Cerebellum (tissue), 4 donors: ENCODE measurements at places on chromosomes 2 and 18. TPM values are rescaled to one million over a fixed set of nuclear protein-coding genes. Genes with fewer than 3 reads are reported as not detected.

DNA sequence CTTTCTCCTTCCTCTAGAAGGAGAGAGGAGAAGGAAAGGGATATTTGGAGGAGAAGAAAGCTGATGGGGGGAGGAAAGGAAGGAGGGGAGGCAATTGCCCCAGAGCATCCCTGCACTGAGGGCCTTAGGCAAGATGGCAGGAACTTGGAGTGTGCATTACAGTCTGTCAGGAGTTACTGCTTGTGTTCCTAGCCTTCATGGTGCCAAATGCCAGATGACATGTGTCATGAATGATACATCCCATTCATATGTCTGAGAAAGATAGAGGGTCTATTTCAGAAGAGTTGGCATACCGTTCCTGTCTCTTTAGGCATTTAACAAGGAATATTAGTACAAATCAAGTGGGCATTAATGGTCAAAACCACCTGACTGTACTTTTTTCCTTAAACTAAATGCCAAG is 232.1 kb upstream of the NT5C1B start:
- no peak for DNase-seq

DNA sequence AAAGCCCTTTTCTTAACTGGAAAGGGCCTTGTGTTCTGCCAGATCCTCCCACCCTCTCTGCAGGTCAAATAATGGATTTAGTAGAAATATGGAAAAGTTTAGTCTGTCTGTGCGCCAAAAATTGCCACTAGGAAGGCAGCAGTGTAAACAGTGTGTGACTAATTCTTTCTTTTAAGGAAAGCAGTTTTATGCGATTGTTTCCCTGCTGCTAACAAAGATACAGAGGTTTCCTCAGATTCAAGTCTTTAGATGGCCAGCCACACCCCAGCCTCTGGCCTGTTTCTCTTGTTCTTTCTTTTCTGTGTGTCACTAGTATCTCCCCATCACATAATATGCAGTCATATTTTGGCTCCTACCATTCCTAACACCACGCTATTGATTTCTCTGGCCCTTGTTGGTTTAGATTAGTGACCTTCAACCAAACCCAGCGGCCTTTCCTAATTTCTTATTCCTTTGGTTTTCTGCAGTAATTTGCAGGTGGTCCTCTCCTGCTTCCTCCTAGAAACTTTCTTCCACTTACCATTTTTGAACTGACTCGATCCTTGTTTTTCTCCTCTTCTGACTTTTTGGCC is 157.4 kb downstream of the LTBP1 start:
- DNase-seq: no peak

GRCh38 chr18:5456577-5457461 is 87.0 kb downstream of the EPB41L3 start:
- peak; percentile 66 for DNase-seq

DNA sequence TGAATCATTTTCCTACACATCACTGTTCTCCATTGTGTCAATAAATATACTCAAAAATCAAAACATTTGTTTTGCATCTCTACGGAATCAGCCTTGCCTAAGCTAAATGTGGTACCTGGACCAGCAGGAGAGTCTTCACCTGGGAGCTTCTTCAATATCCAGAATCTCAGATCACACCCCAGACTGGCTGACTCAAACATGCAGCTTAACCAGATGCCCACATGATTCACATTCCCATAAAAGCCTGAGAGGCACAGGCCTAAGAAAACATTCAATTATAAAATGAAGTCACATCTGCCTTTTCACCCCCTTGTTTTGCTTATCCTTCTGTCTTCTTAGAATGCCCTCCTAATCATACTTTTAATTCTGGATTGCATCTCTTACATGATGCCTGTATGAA is 1045.5 kb upstream of the NXPH2 start:
- no peak for DNase-seq

The TTLL4 gene
- 23.2 TPM for total RNA-seq

DNA sequence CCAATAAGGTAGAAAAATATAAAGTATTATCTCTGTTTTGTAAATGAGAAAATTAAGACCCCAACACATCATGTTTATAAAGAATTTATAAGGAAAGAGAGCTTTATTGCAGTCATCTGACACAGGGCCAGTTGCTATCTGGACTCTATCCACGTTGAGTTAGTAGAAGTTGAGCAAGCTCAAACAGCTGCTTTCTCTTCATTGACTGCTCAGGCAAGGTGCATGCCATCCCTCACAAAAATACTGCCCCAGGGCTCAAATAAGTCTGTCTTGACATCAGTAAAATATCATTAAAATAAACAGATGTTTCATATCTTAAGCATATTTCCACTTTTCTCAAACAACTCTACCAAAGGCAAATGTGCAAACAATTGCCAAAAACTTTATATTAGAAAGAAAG is 14.8 kb downstream of the COL5A2 start:
- no peak for DNase-seq

GRCh38 chr2:86283411-86284030 is 53.9 kb downstream of the REEP1 start:
- DNase-seq: no peak

The SERPINB13 gene
- total RNA-seq: not detected

- no peak for DNase-seq
Observed at GRCh38 chr2:218429911-218430692, 11.2 kb downstream of the VIL1 start.

The GYPC gene
- 12.8 TPM for total RNA-seq

DNA sequence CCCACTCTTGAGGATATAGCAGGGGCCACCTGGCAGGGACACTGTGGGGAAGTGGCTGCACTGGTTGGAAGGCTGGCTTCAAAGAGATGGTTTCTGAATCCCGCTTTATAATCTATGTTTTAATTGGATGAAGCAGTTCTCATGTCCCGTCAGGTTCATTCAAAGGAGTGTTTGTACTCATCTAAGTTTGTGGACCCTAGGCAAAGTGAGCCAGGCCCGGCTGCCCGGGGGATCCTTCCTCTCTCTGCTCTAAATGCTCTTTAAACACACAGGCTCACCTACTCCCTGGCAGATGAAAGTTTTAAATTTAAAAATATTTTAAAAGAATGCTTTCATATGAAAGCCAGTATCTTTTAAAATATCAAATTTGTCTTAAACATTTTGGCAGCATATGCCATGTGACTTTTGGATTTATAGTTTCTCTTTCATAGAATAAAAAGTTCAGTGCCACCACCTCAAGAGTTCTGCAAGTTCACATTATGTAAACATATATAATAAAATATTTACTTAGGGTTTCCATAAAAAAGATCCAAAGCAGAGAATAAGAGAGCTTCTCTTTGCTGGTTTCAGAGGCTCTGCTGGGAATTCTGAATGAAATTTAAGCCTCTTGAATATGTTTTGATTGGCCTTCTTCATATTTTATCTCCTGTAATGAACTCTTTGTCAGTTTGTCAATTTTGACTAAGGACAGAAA is 143.5 kb upstream of the ALPP start:
- DNase-seq: no peak

The GALNT14 gene
- total RNA-seq: 12.2 TPM

- no peak for DNase-seq
Observed at GRCh38 chr2:17581831-17582230, 41.3 kb downstream of the VSNL1 start.

DNA sequence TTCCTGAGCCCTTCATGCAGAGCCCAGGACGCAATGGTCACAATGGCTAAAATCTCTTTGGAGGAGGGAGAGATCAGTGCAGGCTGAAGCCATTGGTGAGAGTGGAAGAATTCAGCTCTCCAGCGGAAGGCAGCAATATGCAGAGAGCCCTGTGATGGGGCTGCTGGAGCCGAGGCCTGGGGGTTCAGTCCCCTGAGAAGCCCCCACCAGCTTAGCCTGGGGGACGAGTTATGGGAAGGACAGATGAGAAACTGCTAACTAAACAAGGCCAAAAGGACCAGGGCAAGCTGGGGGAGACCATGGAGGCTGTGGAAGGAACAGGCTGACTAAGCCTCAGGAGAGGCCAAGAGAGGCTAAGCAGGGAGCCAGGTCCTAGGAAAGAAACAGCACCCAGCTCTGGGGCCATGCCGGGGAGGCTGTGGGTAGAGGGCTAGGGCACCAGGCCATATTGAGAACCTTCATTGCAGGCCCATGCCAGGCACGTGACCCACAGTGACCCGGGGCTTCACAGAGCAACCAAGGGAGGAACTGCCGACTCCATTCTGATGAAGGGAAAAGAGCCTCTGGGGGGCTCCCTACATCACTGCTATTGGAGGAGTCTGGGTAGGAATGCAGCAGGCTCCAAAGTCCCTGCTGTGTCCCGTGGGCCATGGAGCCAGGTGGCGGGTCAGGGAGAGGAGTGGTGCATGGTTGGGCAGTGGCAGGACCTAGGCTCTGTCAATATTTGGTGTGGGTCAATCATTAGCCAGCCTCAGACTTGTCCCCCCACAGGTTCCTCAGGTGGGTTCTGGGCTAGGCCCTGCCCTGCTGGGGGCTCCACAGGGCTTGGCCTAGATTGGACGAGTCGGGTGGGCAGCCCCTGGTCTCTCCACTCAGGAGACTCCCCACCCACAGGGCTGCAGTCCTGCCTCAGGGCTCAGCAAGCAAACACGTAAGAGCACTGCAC is 19.8 kb downstream of the PROC start:
- DNase-seq: no peak

- DNase-seq: no peak
Observed at GRCh38 chr2:82665691-82666090, 1793.4 kb downstream of the SUCLG1 start.

DNA sequence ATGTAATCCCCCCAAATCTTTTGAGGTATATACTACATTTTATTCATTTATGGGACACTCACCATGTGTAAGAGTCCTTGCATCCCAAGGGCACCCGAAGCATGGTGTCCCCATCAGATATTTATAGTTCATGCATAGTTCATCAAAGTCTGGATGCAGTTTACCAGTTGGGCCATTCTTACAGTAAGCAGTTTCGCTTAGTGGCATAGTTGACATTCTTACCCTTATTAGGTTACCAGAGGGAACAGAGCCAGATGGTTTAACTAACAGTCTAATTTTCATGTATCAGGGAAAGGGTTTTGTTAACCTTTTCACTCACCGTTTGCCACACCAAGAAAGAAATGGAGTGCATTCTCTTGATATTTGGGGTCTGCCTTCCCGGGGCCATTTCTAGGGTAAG is 7.1 kb downstream of the ZNF407 start:
- no peak for DNase-seq

- no peak for DNase-seq
Observed at GRCh38 chr2:149021761-149022160, 16.7 kb upstream of the LYPD6B start.

GRCh38 chr2:236939721-236940231 is 145.9 kb upstream of the COPS8 start:
- DNase-seq: peak; percentile 71

The SP9 gene
- 0.09 TPM for total RNA-seq

DNA sequence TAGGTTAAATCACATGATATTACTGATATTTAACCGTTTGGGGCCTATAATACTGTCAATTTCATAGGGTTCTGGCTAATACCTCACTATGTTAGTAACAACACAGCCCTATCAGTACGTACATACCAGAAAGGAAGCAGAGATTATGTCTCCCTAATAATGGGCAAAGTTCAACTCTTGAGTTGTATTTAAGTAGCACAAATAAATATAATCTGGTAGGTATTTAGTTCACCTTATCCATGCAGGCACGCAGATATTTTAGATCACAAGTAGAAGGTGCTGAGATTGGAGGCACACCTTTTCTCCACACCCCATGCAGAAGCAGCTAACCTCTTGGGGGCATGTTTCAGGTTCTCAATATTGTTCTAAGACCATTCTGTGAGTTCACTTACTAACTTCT is 118.9 kb downstream of the IRS1 start:
- DNase-seq: no peak

- DNase-seq: no peak
Observed at GRCh38 chr2:237156031-237156856, 70.6 kb downstream of the COPS8 start.

GRCh38 chr2:166104773-166105172 is 23.0 kb downstream of the SCN1A start:
- DNase-seq: no peak

- DNase-seq: no peak
Observed at GRCh38 chr18:47560723-47561715, 309.6 kb upstream of the SKOR2 start.

- DNase-seq: no peak
Observed at GRCh38 chr2:98377544-98377943, 31.3 kb downstream of the CNGA3 start.

DNA sequence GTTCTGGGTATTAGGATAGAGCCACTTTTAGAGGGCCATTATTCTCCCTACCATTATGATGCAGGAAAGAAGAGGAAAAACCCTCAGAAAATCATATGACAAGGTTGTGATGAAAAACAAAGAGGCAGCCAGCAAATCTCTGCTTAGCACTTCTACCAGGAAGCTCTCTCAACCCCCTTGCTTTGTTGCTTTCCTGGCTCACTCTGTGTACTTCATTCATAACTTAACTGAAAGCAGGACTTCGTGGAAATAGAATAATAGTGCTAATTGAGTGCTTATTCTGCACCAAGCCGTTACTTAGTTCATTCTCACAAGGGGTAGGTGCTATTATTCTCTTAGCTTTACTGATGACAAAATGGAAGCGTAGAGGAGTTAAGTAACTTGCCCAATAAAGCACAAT is 354.1 kb downstream of the HRH4 start:
- DNase-seq: no peak

- no peak for DNase-seq
Observed at GRCh38 chr2:62266433-62267038, 70.6 kb downstream of the B3GNT2 start.

GRCh38 chr2:164752956-164753355 is 88.7 kb downstream of the COBLL1 start:
- DNase-seq: no peak

- DNase-seq: no peak
Observed at GRCh38 chr2:212314680-212315079, 223.9 kb downstream of the ERBB4 start.

The TDRD15 gene
- total RNA-seq: 0.18 TPM

GRCh38 chr2:157194097-157194688 is 63.3 kb upstream of the GALNT5 start:
- peak; percentile 66 for DNase-seq

The FAM161A gene
- total RNA-seq: 16.4 TPM

DNA sequence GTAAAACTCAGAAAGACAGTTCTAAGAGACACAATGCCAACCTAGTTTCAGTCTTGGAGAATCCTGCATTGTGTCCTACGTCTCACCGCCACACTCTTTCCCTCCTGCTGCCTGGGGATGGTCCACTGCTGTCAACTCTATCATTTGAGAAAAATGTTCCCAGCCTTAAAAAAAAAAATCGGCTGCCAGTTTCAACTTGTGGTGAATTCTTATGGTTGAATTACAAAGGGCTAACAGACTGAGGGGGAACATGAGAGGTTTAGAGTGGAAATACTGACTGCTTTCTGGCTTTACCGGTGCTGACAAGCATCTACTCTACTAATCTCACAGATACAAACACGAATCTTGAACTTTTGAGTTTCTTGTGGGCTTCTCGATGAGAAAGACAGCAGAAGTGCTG is 74.0 kb downstream of the NAB1 start:
- DNase-seq: no peak

DNA sequence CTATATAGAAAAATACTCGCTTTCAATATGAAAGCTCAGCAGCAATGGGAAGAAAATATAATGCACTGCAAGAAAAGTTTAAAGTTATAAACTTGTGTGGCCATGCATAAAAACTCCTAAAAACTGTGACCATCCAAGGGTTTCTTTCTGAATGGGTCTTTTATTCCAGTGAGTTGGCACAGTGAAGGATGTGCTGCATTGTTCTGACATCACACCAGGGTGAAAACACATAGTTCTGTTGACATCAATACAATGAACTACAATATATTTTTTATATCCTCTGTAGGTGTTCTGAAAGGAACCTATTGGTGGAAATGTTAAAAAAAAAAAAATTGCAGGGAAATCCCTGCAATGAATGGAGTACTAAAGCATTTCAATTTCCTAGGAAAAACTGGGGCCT is 80.2 kb downstream of the CDH20 start:
- no peak for DNase-seq
